NCI-H526 (cell line): ENCODE measurements at places on chromosomes 5 and 9.
A peak's percentile ranks its signal among the peaks of the same experiment; 100 is the strongest.

DNA sequence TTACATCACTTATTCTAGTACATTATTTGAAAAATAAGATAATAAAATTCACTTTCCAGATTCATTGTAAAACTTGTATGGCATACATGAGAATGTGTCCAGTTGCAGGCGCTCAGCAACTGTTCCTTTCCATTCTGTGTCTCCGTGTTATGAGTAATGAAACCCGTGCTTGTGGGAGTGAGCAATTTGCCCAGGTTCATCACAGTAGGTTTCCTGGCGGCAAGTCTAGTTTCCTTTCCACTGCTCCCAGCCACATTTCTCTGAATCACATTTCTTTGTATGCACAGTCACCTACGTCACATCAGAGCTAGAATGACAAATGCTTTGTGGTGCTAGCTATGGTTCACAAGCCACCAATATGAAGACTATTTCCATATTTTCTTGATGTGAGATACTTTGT, 39.9 kb downstream of the MOCS2 start:
- no peak for DNase-seq

- DNase-seq: no peak
Observed at GRCh38 chr5:170296935-170297588, 515 bp downstream of the LCP2 start.

- no peak for DNase-seq
Observed at GRCh38 chr5:113237893-113238292, 196.9 kb downstream of the TSSK1B start.

DNA sequence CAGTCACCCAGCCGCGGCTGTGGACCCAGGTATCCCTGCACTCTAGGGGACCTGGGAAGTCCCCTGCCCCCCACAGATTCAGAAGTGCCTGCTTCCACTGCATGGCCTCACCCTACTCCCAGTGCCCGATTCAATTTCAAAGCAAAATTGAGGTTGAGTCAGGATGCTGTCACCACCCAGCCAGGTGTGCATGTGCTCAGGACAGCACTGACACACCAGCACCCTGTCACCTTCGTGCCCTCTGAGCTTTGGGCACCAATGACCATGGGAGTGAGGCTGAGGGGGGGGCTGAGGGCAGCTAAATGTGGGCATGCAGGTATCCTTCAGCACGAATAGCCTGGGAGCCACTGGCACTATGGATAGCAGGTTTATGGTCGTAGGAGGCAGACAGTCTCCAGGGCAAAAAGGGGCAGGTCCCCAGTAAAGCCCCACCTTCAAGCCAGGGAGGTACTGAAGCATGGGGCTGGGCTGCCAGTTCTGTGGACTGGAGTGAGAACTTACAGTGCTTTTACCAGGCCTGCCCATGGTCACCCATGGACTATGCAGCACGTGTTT, 1151.6 kb upstream of the CDH6 start:
- no peak for DNase-seq

DNA sequence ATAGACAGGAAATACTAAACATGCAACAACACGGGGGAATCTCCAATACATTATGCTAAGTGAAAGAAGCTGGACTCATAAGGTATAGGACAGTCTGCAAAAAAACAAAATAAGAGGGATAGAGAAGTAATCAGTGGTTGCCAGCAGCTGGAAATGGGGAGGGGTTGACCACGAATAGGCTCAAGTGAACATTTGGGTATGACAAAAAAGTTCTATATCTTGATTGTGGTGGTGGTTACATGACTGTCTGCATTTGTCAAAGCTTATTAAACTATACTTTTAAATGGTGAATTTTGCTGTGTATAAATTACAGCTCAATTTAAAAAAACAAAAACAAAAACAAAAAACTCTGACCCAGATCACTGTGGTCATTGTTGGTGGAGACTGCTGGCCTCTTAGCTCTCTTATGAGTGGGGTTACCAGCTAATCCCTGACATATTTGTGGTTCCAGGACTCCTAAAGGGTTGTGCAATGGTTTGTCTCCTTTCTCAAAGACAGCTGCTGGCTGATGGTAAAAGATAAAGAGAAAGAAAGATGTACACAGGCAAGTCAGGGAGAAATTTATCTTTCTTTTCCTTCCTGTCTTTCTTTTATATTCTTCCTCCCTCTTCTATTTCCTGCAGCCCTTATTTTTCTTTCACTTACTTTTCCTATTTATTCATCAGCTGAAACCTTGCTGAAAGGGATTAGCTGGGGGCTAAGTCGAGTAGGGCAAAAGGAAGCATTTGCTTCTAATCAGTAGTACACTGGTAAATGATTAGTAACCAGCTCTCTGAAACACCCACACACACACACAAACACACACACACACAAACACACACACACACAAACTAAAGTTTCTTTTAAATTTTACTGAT, 42.6 kb upstream of the APC start:
- DNase-seq: no peak

DNA sequence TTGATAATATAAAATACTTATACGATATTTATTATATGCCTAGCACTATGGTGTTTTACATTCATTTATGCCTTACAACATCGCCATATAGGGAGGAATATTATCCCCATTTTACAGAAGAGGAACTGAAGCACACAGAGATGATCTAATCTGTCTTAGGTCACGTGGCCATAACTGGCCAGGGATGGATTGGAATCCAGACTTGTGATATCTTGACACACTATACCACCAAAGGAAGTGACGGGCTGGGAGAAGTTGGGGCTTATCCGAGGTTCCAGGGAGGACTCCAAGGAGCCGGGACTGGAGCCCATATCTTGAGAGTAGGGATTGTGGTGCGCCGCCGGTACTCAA, 129.8 kb downstream of the TMEM174 start:
- no peak for DNase-seq

- no peak for DNase-seq
Observed at GRCh38 chr9:90972057-90972456, 170.4 kb downstream of the SYK start.

DNA sequence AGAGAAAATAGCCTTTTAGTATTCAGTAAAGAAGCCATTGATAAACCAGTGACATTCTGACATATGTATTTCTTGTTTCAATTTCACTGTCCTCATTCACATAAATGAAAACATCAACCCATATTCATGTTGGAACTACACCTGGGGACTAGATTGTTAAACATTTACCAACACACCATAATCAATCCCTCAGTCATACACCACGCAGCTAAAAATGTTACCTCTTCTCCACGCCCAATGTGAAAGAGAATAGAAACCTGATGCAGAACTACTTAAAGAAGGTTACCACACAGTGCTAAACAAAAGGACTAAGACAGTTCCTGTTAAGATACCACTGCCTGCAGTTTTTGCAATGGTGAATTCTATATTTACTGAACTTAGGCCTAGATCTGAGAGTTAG, 518.9 kb downstream of the PRELID2 start:
- no peak for DNase-seq

GRCh38 chr9:134323741-134324358, 2.4 kb upstream of the RXRA start:
- no peak for DNase-seq

DNA sequence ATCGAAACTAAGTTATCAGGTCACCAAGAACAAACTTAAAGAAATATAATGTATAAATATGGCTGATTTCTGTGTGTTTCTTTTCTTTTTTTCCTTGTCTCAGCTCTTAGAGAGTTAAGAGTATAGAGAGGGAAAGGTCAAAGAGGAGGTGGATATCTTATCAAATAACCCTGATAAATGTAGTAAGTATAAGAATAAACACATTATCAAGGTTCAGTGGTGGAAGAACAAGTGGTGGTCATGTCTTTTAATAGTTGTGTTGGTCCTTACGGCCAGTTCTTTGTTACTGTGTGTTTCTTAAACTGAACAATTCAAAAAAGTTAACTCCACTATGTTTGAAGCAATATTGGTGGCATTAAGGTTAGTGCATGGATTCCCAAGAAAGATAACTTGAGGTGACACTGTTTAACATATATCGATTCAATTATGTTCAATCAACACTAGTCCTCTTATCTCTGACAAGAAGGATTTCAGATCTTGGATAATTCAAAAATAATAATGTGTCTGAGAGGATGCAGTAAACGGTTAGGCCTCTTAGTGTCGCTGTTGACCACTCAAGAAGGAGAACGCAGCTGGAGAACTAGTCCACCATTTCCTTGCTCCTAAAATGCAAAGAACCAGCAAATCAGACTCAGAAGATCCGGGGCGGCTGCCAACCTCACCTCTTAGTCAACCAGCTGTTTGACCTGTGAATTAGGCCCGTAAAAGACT, at the start of gene PCDHGA3:
PCDHGA3 (plus strand) TSS at position 588 of the 711 bp plus-strand sequence. CDS start 205 bp downstream, outside the sequence.
- DNase-seq: peak; percentile 15

DNA sequence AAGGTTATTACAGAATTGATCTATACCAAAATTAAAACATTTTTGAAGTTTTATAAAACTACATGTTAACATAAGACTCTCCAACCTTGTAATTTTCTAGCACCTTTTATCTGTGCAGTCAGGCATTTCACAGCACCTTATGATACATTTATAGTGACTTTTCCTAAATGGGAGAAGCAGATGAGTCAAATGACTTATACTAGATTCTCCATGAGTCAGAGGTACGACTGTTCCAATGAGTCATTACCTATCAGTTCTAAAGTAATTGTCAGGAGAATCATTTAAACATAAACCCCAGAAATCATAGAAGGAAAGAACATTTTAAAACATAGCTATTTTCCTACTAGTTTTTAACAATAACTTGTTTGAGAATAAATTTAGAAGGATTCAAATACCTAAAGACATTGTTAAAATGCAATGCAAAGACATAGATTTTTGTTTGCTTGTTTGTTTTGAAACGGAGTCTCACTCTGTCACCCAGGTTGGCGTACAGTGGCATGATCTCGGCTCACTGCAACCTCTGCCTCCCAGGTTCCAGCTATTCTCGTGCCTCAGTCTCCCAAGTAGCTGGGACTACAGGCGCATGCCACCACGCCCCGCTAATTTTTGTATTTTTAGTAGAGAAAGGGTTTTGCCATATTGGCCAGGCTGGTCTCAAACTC, 34.7 kb upstream of the DMXL1 start:
- DNase-seq: no peak

GRCh38 chr5:34657274-34657921, 1.3 kb downstream of the RAI14 start:
- no peak for DNase-seq

- DNase-seq: no peak
Observed at GRCh38 chr5:78157001-78157400, 137.5 kb downstream of the AP3B1 start.

- peak; percentile 69 for DNase-seq
Observed at GRCh38 chr9:16869882-16870595, 431 bp downstream of the BNC2 start.

DNA sequence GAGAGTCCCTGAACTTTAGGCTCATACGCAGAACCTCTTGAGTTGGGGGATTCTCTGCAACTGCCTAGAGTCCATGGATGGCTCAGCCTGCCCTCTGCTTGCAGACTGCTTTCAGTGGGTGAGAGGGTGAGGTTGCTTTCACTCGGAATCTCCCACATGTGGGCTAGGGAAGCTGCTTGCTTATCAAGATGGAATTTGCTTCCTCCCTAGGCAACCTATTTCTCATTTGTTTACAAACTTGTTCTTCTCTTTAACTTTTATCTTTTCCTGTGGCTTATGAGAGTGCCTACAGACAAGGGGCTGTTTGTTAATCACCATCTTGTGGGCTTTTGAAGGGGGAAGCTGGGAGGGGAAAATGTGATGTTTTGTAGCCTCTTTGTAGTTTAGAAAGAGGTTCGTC, 10.0 kb downstream of the TLE4 start:
- DNase-seq: peak; percentile 18

- no peak for DNase-seq
Observed at GRCh38 chr9:89400403-89401116, 82.3 kb downstream of the SECISBP2 start.

GRCh38 chr5:73104326-73104725, 16.0 kb upstream of the TMEM171 start:
- DNase-seq: no peak

GRCh38 chr9:126448136-126448535, 121.5 kb downstream of the MVB12B start:
- no peak for DNase-seq

- no peak for DNase-seq
Observed at GRCh38 chr5:58040846-58041245, 419.0 kb downstream of the PLK2 start.

GRCh38 chr5:28648108-28648507, 1609.7 kb upstream of the CDH9 start:
- no peak for DNase-seq

DNA sequence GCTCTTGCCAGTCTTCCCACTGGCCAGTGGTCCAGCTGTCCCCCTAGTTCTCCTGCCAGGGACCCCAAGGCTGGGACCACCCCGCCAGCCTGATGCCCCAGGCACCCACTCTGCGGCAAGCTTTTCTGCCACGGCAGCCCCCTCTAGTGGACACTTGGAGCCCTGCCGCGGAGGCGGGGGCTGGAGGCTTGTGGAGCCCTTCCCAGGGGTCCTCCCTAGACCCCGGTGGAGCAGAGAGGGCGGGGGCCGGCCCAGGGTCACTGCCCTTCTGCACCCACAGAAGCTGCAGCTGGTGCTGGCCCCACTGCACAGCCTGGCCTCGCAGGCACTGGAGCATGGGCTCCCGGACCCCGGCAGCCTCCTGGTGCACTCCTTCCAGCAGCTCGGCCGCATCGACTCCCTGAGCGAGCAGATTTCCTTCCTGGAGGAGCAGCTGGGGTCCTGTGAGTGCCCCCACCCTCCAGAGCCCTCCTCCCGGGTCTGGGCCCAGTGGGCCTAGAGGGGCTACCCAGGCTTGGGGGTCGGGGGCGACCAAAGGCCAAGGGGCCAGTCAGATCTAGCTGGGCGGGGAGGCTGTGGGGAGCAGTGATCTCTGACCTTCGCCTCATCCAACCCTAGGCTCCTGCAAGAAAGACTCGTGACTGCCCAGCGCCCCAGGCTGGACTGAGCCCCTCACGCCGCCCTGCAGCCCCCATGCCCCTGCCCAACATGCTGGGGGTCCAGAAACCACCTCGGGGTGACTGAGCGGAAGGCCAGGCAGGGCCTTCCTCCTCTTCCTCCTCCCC, 9.1 kb downstream of the EGFL7 start:
- DNase-seq: peak; percentile 43

GRCh38 chr5:77957-78804, 13.8 kb upstream of the PLEKHG4B start:
- peak; percentile 70 for DNase-seq

DNA sequence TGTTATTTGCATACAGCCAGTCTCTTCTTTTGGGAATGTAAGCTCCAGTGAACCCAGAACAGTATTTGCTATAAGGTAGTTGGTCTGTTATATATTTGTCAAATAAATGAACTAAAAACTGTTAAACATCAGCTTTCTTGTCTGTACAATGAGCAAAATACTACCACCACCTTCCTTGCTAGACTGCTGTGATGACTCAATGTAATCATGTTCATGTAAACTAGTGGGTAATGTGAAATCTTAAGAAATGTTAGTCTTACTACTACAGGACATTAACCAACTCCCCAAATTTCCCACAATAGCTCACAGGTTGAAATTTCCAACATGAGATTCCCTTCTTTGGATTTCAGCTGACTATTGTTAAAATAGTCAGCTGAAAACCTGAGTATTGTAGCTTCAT, 176.1 kb downstream of the TRPM3 start:
- no peak for DNase-seq

- no peak for DNase-seq
Observed at GRCh38 chr9:23379842-23380241, 446.2 kb downstream of the ELAVL2 start.

- no peak for DNase-seq
Observed at GRCh38 chr5:143376911-143377813, 26.3 kb downstream of the NR3C1 start.

GRCh38 chr9:93132287-93132927, 1.6 kb downstream of the NINJ1 start:
- DNase-seq: no peak
